Esophagus mucosa (tissue), 1 donor: ENCODE measurements at places on chromosomes 13 and 19. TPM values are rescaled to one million over a fixed set of nuclear protein-coding genes. Genes with fewer than 3 reads are reported as not detected.

DNA sequence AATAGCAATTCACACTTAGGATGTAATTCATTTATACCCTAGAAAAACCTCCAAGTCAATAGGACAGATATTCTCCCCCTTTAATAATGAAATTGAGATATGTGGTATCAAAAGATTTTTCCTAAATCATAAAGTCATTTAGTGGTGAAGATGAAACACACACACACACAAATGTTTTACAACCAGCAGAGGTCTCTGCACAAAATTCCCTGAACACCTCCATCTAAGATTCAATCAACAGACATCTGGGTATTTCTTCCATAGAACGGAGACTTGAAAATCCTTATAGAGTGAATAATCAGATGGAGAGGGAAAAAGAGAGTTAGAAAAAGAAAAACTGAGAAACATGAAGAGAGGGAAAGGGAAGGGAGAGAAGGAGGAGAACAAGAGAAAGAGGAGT is 52.8 kb downstream of the MYCBP2 start:
- no peak for ATAC-seq

GRCh38 chr19:38712161-38712748 is 32.0 kb downstream of the CAPN12 start:
- no peak for ATAC-seq

DNA sequence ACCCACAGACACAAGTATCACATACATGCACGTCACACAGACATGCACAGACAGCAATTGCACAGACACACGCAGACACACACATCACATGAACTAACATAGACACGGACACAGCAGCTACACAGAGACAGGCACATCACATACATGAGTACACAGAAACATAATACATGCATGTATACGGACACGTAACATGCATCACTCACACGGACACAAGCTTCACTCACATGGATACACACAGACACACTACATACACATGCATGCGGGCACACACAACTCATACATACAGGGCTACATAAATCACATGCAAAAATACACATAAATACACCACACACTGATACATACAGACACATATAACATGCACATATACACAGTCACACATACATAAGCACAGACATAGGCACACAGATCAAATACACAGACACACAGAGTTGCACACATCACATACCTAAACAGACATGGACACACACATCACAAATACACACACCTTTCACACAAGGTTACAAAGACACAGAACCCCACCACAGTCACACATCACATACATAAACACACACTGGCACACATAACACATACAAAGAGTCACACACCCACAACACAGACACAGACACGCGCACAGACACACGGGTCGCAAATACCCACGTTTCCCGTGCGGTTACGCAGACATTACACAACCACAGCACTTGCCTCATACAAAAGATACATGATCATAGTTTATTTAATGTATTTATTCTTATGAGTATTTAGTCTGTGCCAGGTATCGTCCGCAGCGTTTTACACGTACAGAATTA is 1.1 kb upstream of the LMTK3 start:
- ATAC-seq = peak; percentile 4

The FBN3 gene
- total RNA-seq = 0.16 TPM

DNA sequence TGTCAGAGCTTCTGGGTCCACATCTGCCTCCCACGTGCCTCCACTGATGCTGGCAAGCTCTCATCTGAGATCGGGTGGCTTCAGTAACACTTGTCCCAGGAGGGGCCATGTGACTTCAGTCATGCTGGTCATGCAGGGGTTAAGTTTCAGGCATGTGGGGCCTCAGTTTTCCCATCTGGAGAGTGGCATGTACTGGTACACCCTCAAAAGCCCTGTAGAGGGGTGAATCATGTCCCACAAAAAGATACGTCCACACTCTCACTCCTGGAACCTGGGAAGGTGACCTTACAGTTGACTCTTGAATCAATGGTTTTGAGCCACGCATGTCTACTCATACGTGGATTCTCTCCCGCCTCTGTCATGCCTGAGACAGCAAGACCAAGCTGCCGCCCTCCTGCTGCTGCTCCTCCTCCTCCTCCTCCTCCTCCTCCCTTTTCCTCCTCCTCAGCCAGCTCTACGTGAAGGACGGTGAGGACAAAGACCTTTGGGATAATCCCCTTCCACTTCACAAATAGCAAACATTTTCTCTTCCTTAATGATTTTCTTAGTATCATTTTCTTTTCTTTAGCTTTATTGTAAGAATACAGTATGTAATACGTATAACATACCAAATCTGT is 53.7 kb downstream of the COMP start:
- no peak for ATAC-seq

The CAMSAP3 gene
- 21.2 TPM for total RNA-seq

The DLL3 gene
- total RNA-seq = not detected

The ZNF726 gene
- 2.2 TPM for total RNA-seq

- peak; percentile 86 for ATAC-seq
These were observed 8.0 kb downstream of the CYP4F8 start for GRCh38 chr19:15622991-15623390.

DNA sequence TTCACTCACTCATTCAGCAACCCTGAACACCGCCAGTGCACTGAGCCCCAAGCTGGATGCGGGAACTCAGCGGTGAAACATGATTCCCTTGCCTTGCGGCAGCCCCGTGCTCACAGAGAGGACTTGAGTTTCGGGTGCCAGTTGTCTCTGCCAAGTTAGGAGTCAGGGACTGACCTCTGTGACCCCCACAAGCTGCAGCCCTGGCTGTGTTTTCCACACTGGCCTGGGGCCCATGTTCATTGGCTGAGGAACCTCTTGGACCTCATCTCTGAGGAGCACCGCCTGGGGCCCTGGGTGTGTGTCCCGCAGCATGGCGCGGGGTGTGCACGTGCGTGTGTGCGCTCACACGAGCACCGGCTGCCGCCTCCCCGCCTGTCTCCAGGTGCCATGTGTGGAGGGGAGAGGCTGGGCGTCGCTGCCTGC is 31.0 kb downstream of the CAPN12 start:
- ATAC-seq = peak; percentile 14

- ATAC-seq = no peak
These were observed 3.5 kb downstream of the CHAF1A start for GRCh38 chr19:4405977-4406376.

The STX10 gene
- total RNA-seq = 46.0 TPM

The ADGRE1 gene
- total RNA-seq = not detected

The PSG6 gene
- total RNA-seq = not detected

GRCh38 chr13:46332772-46333171 is 54.3 kb downstream of the RUBCNL start:
- no peak for ATAC-seq

DNA sequence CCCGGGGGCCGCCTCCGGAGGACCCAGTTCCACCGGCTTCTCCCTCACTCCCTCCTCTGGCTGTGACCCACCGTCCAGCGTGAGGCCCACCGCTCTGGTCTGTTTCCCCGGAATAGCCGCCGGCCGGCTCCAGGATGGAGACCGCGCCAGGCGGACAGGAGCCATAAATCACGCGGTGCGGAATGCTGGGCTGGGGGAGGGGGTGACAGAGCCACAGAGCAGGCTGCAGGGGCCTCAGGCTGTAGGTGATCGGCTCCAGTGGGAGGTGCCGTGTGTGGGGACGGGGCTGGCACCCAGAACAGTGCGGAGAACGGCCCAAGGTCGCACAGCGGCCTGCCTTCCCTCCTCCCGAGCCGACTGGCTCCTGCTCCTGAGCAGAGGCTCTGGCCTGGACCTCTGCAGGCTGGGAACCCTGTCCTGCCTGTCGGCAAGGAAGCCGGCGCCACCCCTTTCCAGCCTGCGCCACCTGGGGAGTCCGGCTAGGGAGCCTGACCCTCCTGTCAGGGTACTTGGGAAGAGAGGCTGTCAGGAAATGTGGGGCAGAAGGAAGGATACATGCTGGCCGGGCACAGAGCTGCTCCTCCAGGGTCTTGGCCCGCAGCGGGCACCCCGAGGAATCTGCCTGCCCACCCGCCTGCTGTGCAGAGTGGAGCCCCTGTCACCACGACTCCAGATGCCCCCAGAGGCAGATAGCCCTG is 8.3 kb downstream of the PIAS4 start:
- no peak for ATAC-seq

DNA sequence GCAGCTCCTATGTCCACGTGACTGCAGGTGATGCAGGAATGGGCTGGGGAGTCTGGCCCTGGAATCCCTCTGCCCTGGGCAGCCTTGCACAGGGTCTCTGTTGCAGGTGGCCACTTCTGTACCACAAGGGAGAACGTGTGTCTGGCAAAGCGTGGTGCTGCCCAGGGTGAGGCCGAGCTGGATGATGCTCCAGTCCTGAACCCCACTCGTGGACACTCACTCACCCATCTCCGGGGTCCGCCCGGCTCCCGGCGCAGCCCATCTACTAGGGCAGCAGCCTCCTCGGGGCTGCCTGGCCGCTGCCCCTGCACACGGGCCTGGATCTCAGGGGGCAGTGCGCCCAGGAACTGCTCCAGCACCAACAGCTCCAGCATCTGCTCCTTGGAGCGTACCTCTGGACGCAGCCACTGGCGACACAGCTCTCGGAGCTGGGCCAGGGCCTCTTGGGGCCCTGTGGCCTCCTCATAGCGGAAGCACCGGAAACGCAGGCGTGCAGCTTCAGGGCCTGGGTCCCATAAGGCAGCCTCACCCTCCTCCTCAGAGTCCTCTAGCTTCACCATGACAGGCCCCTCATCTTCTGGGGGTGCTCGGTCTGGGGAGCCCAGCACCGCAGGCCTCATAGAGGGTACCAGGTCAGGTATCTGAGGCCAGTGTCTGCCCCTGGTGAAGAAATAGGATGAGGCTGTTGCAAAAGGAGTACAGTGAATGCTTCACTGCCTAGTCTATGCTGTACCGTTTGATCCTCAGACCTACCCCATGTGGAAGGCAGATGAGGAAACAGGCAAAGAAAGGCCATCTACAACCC is 2.2 kb downstream of the MZF1 start:
- no peak for ATAC-seq

DNA sequence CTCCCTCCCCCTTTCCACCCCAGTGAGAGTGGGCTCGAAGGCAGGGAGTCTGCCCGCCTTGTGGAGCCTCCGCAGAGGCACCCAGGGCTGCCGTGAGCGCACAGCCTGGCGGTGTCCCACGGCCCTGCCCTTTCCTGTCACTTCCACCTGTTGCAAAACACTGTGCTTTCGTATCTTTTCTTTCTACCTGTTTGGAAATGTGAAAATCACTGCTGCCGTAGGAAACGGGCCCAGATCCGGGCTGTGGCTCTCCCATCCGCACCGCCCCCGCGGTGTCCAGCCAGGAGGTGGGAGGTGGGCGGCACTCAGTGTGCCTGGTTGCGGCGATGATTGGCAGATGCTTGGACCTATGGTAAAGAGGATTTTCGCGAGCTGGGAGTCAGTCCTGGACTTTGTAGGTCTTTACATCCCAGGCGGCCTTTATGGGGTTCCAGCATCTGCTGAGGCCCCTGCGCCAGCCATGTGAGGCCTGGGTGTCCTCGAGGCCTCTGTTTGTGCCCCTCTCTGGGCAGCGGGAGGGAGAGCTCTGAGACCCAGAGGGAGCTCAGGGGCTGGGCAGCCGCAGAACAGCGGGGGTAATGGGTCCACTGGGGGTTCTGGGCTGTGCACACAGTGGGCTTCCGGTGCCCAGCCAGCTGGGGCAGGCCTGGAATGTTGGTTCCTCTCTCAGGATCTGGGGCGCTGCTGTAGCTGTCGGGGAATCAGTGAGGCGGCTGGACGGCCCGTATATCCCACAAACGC is 6.1 kb downstream of the STK11 start:
- no peak for ATAC-seq

The POU2F2 gene
- total RNA-seq = 1.00 TPM

The CXCL17 gene
- total RNA-seq = 38.6 TPM

The THAP8 gene
- 3.0 TPM for total RNA-seq

DNA sequence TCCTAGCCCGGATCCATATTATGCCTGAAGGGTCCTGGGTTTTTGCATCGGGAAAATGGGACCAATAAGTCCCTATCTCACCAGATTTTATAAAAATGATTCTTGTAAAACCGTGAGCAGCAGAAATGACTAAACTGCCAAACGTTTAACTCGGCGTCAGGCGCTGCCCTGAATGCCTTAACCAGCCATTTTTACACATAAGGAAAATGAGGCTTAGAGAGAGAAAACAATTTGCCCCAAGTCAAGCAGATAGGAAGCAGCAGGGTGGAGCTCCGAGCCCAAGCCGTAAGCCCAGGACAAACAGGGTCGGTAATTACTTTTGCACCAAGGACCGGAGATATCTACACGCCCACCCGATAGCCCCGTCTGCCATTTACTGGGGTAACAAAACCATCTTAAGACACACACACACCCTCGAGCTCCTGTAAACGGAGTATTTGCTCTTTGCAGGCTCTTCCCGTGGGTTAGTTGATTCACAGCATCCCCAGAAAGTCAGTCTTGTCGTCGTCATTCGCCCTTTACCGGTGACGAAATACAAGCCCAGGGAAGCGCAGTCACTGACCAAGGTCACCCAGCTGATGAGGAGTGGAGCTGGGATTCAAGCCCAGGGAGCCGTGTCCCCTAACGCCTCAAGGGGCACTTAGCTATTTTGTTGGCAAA is 16.0 kb upstream of the MRI1 start:
- ATAC-seq = peak; percentile 16

The ANGPTL4 gene
- total RNA-seq = 55.4 TPM

DNA sequence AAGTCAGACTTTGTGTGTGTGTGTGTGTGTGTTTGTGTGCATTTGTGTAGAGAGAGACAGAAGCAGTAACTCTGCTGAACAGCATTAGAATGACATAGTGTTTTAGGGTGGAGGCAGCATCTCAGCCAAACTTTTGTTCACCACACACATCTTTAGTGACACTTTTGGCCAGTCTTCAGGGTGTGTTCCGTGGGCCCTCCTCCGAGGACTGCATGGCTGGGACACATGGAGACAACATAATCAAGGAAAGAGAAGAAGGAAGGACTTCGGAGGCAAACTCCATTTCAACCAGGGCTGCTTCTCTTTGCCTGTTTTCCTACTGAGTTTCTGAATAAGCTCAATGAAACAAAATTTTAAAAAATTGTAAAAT is 205.1 kb downstream of the LHFPL6 start:
- ATAC-seq = no peak

DNA sequence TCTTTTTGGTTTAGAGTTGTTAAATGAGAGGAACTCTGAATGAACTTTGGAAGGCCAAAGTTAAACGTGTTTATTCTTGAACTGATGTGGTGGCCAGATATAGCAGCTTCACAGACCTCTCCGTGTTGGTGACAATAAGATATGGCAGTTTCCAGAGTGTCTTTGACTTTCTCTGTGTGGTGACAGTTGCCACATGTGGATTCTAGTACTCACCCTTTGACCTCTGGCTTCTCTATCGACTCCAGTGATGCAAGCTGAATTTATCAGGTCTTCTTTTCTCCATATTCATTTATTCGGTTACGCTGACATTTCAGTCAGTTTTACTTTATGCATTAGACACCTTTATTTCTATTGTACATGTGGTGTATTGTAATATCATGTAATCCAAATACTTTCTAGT is 1469.5 kb downstream of the SLITRK1 start:
- ATAC-seq = no peak

GRCh38 chr13:82751206-82751605 is 1131.1 kb downstream of the SLITRK1 start:
- ATAC-seq = no peak

GRCh38 chr13:30840515-30840914 is 65.6 kb upstream of the MEDAG start:
- no peak for ATAC-seq
